ENCODE measurements at places on chromosomes 5 and 9. TPM values are rescaled to one million over a fixed set of nuclear protein-coding genes. Genes with fewer than 3 reads are reported as not detected.

GRCh38 chr9:129237803-129238202 is 59.7 kb upstream of the IER5L start:
- no peak for DNase-seq

DNA sequence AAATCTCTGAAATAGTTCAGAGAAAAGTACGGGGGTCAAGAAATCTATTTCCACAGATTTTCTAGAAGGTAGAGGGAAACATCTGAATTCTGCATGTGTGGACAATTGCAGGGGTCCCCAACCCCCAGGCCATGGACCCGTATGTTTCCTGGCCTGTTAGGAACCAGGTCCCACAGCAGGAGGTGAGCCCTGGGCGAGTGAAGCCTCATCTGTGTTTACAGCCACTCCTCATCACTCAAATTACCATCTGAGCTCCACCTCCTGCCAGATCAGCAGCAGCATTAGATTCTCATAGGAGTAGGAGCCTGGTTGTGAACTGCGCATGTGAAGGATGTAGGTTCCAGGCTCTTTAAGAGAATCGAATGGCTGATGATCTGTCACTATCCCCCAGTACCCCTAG is 200.5 kb upstream of the EDIL3 start:
- no peak for DNase-seq

Gene C9orf50
- total RNA-seq, result not detected

Gene SLC6A18
- not detected for total RNA-seq

Gene TRIP13
- total RNA-seq, result 8.7 TPM
